RPMI7951 (cell line): ENCODE measurements at places on chromosomes 3 and 15. TPM values are rescaled to one million over a fixed set of nuclear protein-coding genes. Genes with fewer than 3 reads are reported as not detected.

- no peak for DNase-seq
Measured at GRCh38 chr3:178676942-178677790, 140.9 kb downstream of the KCNMB2 start.

GRCh38 chr3:36428445-36428844 is 48.1 kb downstream of the STAC start:
- no peak for DNase-seq

- no peak for DNase-seq
Measured at GRCh38 chr15:66646799-66647198, 55.2 kb upstream of the SMAD6 start.

DNA sequence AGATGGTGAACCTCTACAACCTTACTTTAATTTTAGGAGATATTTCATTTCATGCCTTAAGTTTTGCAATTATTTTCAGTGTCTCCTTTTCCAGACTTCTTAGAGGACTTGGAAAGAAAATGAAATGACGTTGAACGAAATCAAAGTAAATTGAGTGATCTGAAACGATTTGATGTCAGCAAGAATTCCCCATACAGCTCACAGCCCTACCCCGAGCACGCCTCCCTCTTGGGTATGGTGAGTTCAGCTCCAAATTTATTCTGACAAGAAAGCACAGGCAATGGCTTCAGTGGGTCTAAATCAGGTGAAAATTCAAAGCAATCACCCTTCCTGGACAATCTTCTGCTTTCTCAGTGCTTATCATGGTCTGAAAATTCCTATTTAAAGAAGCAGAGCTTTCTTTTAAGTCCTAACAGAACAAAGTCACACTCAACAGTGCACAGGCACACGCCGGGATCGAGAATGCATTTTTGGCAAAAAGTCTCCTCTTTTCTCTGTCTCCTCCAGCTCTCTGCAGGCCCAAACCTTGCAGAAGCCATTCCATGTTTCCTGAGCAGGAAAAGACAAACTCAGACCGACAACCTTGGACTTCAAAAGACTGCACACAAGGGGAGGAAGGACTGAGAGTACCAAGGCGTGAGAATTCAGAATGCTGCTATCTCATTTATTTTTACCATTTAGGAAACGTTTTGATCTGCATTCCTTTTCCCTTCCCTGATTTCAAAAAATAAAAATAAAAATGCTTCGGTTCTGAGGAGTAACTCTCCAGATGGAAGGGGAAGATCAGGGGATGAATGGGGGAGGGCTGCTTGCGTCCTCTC is 72.0 kb downstream of the CCNL1 start:
- no peak for DNase-seq

Gene EBLN2
- 2.5 and 2.7 TPM in 2 replicates for total RNA-seq

DNA sequence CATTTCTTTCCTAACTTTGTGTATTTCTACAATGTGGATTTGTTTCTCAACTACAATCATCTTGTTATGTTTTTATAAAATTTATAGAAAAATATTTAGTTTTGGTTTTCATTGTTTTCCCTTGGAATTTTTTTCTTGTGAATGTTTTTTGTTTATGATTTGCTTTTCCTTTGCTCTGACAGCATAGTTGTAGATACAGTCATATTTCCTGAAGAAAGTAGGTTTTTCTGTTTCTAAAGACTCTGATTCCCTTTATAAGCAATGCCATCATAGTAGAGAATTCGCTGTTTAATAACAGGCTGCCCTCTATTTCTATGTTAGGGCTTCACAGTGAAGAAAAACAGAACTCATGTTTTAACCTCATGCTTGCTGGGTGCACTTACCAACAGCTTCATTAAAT is 482.3 kb downstream of the ZBBX start:
- no peak for DNase-seq

GRCh38 chr3:14312375-14312774 is 90.0 kb upstream of the SLC6A6 start:
- DNase-seq = no peak

Gene C3orf80
- total RNA-seq = 0.48 and 0.49 TPM in 2 replicates

- DNase-seq = no peak
Measured at GRCh38 chr3:16364323-16364722, 99.3 kb downstream of the OXNAD1 start.

Gene TMEM207
- total RNA-seq = not detected in 2 replicates

- DNase-seq = no peak
Measured at GRCh38 chr15:85755471-85755870, 39.3 kb downstream of the KLHL25 start.

Gene SELENOT
- total RNA-seq = 129 and 152 TPM in 2 replicates

- no peak for DNase-seq
Measured at GRCh38 chr3:28935146-28935545, 345.7 kb upstream of the RBMS3 start.

DNA sequence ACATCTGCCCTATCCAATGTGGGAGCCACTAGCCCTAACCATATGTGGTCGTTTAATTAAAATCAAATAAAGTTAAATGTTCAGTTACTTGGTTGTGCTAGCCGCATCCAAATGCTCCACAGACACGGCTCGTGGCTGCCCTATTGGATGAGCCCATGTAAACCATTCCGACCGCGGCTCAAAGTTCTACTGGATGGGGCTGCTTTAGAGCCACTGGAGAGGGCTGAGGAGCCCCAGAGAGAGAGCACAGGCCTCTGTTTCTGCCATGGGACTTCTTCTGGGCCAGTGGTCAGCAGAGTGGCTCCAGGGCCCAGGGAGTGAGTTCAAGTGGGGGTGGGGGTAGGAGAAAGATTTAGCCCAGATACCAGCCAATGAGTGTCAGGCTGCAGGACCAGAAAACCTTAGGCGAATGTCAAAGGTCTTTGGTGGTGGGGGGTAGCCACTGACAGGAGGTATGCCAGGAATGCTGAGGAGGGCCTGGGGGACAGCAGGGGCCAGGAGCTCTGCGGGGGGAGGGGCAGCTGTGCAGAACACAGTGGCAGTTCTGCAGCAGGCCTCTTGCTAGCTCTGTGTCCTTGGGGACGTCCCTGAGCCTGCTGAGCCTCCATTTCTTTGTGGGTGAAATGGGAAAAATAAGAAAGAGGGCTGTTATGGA is 30.1 kb downstream of the SPSB4 start:
- no peak for DNase-seq

Gene DAZL
- not detected in 2 replicates for total RNA-seq

Gene INKA1
- 4.1 and 6.6 TPM in 2 replicates for total RNA-seq

DNA sequence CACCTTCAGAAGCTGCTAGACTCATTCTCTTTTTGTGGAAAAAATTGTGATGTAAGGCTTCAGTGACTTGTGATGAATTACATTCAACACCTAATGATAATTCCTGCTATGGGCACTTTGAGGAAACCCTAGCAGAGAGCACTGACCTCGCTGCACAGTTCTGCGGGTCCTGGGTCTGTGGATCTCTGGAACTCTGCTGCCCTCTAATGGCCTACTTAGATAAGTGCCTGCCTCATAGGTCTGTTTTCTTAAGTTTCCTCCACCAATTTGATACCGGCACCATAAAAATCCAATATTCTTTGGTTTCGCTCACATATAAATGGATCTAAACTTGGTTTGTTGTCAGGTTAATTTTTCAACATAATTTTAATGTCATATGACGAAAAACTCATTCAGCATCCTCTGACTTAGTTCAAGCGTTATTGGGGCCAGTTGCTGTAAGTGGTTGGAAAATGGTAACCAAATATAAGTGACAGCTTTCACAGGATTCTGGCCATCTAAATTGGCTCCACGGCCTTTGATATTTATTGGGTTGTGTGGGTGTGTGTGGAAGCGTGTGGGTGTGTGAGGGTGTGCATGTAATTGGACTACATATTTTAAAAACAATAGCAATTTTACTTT is 10.4 kb downstream of the SLITRK3 start:
- DNase-seq = peak; percentile 50

Gene TRIM59
- 11.9 and 19.7 TPM in 2 replicates for total RNA-seq

Gene MED12L
- 0.10 and 0.12 TPM in 2 replicates for total RNA-seq

Gene TEX264
- 67.9 and 70.5 TPM in 2 replicates for total RNA-seq

DNA sequence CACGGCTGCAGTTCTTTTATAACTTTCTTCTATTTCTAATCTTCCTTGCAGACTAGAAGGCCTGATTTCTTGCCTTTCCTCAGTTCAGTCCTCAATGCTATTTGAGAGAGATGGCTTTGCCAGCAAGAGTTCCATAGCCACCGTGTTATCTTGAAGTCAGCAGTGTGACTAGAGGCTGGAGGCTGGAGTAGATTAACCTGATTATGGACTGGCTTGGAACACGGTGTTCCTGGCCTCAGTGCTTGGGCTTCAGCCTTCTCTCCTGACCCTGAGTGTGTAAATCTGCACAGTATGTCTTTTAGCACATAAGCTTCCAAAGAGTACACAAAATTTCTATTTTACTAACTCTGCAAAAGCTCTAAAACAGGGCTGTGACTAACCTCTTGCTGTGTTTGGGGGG is 61.4 kb downstream of the CCDC54 start:
- DNase-seq = no peak

GRCh38 chr3:195450731-195451229 is 8.0 kb upstream of the ACAP2 start:
- DNase-seq = peak; percentile 33

GRCh38 chr15:68526784-68527183 is 52.0 kb upstream of the CORO2B start:
- DNase-seq = no peak

Gene CLDN11
- 32.3 and 34.4 TPM in 2 replicates for total RNA-seq

- no peak for DNase-seq
Measured at GRCh38 chr3:111621535-111621934, 26.4 kb upstream of the ZBED2 start.

Gene UBAP1L
- total RNA-seq = 0.12 and 0.39 TPM in 2 replicates

- no peak for DNase-seq
Measured at GRCh38 chr3:14943042-14943441, 4.3 kb upstream of the NR2C2 start.

- DNase-seq = peak; percentile 64
Measured at GRCh38 chr3:185308126-185308754, 54.4 kb upstream of the EHHADH start.

GRCh38 chr3:51945031-51945840 is 3.1 kb downstream of the PARP3 start:
- DNase-seq = no peak

- DNase-seq = peak; percentile 25
Measured at GRCh38 chr3:193764959-193765358, 172.0 kb downstream of the OPA1 start.

GRCh38 chr3:14841836-14842235 is 23.1 kb downstream of the FGD5 start:
- DNase-seq = no peak

DNA sequence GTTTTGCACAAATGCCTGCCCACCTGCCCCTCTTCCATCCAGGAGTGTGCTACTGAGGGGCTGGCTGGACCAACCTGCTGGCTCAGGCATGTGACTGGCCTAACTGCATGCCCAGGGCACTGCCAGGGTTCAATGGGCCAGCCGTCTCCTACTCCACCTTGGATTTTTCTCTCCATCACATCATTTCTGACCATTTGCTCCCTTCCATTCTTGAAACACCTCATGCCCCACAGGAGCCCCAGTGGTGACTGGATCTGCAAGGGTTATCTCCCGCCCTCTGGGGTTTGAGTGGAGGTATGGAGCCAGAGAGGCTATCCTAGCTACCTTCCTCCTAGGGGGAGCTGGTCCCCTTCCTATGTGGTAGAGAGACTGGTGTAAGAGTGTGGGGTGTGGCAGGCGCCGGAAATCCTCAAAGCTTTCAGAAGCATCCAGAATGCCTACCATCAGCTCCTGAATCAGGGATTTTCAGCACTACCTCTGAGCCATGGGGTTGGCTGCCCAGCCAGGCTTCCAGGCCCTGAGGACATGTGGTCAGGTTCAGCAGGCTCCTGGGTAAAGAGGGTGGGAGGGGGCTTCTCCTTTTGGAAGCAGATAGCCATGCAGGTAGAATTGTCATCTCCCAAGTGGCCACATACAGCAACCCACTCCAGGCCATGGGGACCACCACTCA is 2.9 kb upstream of the MANF start:
- no peak for DNase-seq

GRCh38 chr3:107846279-107846852 is 244.5 kb downstream of the CD47 start:
- peak; percentile 74 for DNase-seq

DNA sequence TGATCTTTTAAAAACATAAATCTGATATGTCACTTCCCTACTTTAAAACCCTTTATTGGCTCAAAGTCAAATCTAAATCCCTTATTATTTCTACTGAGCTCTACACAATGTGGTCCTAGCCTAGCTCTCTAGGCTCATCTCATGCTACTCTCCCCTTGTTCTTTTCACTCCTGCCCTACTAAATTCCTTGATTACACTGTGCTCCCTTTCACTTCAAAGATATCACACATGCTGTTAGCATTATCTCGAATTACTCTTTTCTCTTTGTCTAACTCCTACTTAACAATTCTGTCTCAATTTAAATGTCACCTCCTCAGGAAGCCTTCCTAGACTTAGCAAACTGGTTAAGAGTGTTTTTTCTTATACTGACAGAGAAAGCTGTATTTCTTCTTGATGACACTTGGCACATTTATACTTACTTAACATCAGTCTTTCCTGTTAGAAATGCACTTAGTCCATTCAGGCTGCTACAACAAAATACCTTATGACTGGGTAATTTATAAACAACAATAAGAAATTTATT is 102.0 kb downstream of the SCAPER start:
- DNase-seq = no peak

- no peak for DNase-seq
Measured at GRCh38 chr15:71971905-71972304, 146.0 kb downstream of the MYO9A start.

Gene PIERCE2
- total RNA-seq = 9.9 and 11.8 TPM in 2 replicates

DNA sequence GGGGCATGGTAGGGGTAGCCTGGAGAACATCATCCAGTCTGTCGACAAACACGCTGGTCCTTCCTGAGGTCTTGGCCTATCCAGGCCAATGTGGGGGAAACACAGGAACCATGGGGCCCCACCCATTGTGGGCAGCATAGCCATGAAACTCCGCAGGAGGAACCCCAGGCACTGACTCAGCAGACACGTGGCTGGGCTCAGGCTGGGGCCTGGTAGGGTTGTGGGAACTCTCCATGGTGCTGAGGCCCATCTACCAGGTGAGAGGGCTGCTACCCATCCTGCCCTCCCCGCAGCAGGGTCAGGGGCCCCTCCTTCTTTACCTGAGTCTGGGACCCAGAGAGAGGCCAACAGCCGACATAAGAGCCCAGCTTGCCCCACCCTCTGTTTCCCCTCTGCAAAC is 22.6 kb upstream of the CACNA2D2 start:
- peak; percentile 60 for DNase-seq

Gene ZNF620
- total RNA-seq = 1.4 and 1.5 TPM in 2 replicates

- peak; percentile 24 for DNase-seq
Measured at GRCh38 chr3:48426401-48426909, 3.4 kb downstream of the PLXNB1 start.

Gene ATP13A4
- total RNA-seq = not detected in 2 replicates
